Neural progenitor cell (in vitro differentiated cells): ENCODE measurements at places on chromosomes 6 and 20. TPM values are rescaled to one million over a fixed set of nuclear protein-coding genes. Genes with fewer than 3 reads are reported as not detected.

Gene SIM1
- total RNA-seq, result not detected in 2 replicates

Gene SLC18B1
- total RNA-seq, result 4.2 and 5.1 TPM in 2 replicates

Gene KLHDC3
- total RNA-seq, result 122 and 165 TPM in 2 replicates

Gene DEK
- 334 and 501 TPM in 2 replicates for total RNA-seq

Gene BLOC1S5
- total RNA-seq, result 20.4 and 34.4 TPM in 2 replicates

Gene LRRC73
- total RNA-seq, result 0.37 TPM in 1 of 2 replicates, not detected in the other

Gene ADGRF1
- total RNA-seq, result not detected in 2 replicates

Gene B3GALT4
- 1.1 and 2.1 TPM in 2 replicates for total RNA-seq
